ENCODE measurements at places on chromosomes 2 and 18.

- peaks cover 4% of the 10 kb centered on the region for H3K27me3 ChIP-seq
- no peak overlapping the region for H3K4me3 ChIP-seq
- no peaks in the 10 kb centered on the region for H3K36me3 ChIP-seq
Measured at GRCh38 chr2:234840336-234840735, 111.5 kb upstream of the SH3BP4 start.

GRCh38 chr2:19312949-19313348 is 45.5 kb downstream of the OSR1 start:
- H3K36me3 ChIP-seq = no peaks in the 10 kb centered on the region
- no peak overlapping the region for H3K27ac ChIP-seq
- H3K27me3 ChIP-seq = no peaks in the 10 kb centered on the region
- H3K4me3 ChIP-seq = no peak overlapping the region
- DNase-seq = no peak
- no peaks in the 10 kb centered on the region for H3K4me1 ChIP-seq

- no peak overlapping the region for H3K27ac ChIP-seq
- no peak overlapping the region for H3K4me3 ChIP-seq
- no peaks in the 10 kb centered on the region for H3K4me1 ChIP-seq
- peaks cover 55% of the 10 kb centered on the region for H3K36me3 ChIP-seq
- no peaks in the 10 kb centered on the region for H3K27me3 ChIP-seq
Measured at GRCh38 chr2:108805782-108806181, 19.2 kb downstream of the CCDC138 start.

GRCh38 chr2:15315411-15315810 is 245.7 kb downstream of the NBAS start:
- no peak for DNase-seq
- H3K4me3 ChIP-seq = no peak overlapping the region
- no peaks in the 10 kb centered on the region for H3K27me3 ChIP-seq
- peaks cover 75% of the 10 kb centered on the region for H3K36me3 ChIP-seq

DNA sequence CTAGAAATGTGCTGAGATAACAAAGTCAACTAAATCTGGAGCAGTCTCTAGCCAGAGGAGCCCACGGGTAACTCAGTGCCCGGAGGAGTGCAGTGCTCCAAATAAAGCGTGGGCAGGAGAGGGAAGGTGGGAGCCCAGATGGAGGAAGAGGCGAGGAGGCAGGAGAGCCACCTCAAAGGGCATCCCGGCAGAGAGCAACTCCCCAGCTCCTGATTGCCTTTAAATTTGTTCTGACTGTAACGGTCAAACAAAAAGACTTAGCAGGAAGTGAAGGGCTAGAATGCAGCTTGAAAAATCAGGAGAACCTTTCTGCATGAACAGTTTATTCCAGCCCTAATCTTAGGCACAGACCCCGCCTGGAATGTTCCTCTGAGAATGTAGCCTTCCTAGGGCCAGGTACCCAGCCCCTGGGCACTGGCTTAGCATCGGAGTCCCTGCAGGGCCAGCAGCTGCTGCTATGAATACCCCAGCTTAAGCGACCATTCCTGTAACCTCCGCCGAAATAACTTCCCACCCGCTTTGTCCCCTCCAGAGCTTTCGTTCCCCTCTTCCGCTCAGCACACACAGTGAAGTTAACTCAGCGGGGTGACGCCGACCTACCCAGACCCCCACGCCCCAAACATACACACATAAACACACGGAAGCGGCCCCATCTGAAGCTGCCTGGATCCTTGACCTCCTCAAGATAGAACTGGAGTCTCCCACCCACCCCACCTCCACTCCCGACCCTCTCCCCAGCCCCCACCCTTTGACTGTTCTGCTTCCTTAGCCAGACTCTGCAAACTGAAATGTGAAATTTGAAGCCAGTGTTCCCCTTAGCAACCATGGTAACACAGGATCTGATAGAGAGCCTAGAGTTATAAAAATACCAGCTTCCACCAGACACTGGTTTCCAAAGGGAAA is 123.2 kb downstream of the SMAD7 start:
- no peak overlapping the region for H3K27ac ChIP-seq
- H3K4me1 ChIP-seq = peaks cover 37% of the 10 kb centered on the region
- no peak overlapping the region for H3K4me3 ChIP-seq

- no peak for DNase-seq
- H3K4me3 ChIP-seq = no peak overlapping the region
- peaks cover 29% of the 10 kb centered on the region for H3K4me1 ChIP-seq
- H3K27ac ChIP-seq = no peak overlapping the region
- H3K27me3 ChIP-seq = no peaks in the 10 kb centered on the region
- no peaks in the 10 kb centered on the region for H3K36me3 ChIP-seq
Measured at GRCh38 chr18:59957957-59958356, 58.2 kb downstream of the PMAIP1 start.

DNA sequence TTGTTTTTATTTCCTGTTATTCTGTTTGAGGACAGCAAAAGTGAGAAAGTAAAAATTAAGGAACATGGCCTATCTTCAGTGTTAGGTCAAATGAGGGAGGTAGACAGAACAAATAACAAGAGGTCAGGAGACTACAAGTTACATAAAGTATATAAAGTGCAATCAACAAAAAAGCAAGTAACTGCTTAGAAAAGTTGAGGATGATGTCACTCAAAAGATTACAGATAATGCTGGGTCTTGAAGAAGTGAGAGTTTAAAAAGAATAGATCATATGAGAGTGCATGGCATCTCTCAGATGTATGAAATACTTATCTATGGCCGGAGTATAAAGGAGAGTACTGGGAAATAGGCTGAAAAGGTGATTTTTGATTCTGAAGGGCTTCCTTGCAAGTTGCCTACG is 79.9 kb downstream of the LNPK start:
- no peak for DNase-seq
- H3K36me3 ChIP-seq = peaks cover 9% of the 10 kb centered on the region
- H3K4me1 ChIP-seq = no peaks in the 10 kb centered on the region
- no peak overlapping the region for H3K4me3 ChIP-seq
- no peak overlapping the region for H3K27ac ChIP-seq

GRCh38 chr2:223587301-223587700 is 14.9 kb downstream of the SCG2 start:
- no peak overlapping the region for H3K4me3 ChIP-seq
- DNase-seq = no peak
- no peaks in the 10 kb centered on the region for H3K4me1 ChIP-seq
- no peaks in the 10 kb centered on the region for H3K36me3 ChIP-seq

DNA sequence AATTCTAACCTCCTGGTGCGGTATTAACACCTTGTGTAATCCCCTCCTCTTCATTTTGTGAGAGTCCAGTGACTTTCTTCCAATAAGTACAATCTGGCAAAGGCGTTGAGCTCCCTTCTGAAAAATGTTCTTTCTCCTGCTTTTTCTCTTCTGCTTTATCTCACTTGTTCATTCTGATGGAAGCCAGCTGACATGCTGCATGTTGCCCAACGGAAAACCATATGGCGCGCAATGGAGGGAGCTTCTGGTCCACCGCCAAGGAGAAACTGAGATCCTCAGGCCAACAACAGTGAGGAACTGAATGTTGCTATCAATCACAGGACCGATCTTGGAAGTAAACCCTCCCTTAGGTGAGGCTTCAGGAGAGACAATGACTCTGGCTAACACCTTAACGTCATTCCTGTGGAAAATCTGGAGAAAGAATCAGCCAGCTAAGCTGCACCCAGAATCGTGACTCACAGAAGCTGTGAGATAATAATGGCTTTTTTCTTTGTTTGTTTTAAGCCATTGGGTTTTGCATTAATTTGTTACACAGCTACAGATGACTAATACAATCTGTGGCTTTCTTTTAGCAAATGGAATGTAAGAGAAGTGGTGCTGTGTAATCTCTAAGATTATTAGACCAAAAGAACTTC is 1323.9 kb upstream of the DDX18 start:
- no peaks in the 10 kb centered on the region for H3K27me3 ChIP-seq
- DNase-seq = no peak
- no peak overlapping the region for H3K27ac ChIP-seq
- no peaks in the 10 kb centered on the region for H3K36me3 ChIP-seq
- no peak overlapping the region for H3K4me3 ChIP-seq
- H3K4me1 ChIP-seq = no peaks in the 10 kb centered on the region

DNA sequence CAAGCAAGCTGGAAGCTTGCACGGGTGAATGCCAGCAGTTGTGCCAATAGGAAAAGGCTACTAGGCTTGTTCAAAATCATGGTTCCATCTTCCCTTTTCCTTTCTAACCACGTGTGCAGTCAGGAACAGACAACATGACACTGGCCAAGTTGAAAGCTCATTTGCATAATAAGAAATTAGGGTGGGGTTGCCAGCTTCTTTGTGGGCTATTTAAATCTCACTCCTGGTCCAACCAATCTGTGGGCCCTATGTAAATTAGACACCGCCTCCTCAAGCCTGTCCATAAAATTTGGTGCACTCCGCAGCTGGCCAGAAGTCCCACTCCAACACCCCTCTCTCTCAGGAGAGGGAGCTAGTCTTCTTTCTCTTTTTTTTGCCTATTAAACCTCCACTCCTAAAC is 1948.4 kb upstream of the PIK3C3 start:
- no peaks in the 10 kb centered on the region for H3K4me1 ChIP-seq
- no peaks in the 10 kb centered on the region for H3K36me3 ChIP-seq
- no peak overlapping the region for H3K4me3 ChIP-seq
- no peak overlapping the region for H3K27ac ChIP-seq
- no peak for DNase-seq
- no peaks in the 10 kb centered on the region for H3K27me3 ChIP-seq

- H3K36me3 ChIP-seq = no peaks in the 10 kb centered on the region
- no peaks in the 10 kb centered on the region for H3K27me3 ChIP-seq
- H3K27ac ChIP-seq = no peak overlapping the region
- DNase-seq = no peak
- no peak overlapping the region for H3K4me3 ChIP-seq
Measured at GRCh38 chr2:103616891-103617290, 855.1 kb downstream of the TMEM182 start.

DNA sequence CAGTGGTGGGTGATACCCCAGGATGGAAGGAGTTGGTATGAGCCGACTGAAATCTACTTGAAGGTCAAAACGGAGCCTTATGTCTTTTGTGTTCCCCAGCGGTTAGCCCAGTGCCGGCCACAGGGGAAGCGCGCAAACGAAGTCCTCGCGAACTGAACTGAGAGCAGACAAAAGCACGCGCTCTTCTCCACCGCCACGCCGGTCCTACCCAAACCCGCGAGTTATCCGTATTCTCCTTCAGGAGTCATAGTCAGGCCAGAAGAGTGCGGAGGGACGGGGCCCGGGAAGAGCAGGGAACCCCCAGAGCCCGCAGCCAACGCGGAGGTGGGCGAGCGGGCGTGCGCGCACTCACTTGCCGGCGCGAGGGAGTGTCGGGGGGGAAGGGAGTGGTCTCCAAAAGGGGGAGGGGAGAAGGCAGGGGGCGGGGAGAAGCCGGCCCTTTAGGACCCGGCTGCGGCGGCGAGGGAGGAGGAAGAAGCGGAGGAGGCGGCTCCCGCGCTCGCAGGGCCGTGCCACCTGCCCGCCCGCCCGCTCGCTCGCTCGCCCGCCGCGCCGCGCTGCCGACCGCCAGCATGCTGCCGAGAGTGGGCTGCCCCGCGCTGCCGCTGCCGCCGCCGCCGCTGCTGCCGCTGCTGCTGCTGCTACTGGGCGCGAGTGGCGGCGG is at the start of gene IGFBP2:
Gene IGFBP2 (plus strand): TSS at position 469 of the 664 bp plus-strand sequence. CDS start 104 bp downstream, at position 573.
- peaks cover 4% of the 10 kb centered on the region for H3K36me3 ChIP-seq
- no peak within 1 kb of the TSS for H3K27ac ChIP-seq
- peak within 1 kb of the TSS; percentile 43 for H3K4me3 ChIP-seq
- peaks cover 71% of the 10 kb centered on the region for H3K27me3 ChIP-seq
- peaks cover 15% of the 10 kb centered on the region for H3K4me1 ChIP-seq
- no peak for DNase-seq

DNA sequence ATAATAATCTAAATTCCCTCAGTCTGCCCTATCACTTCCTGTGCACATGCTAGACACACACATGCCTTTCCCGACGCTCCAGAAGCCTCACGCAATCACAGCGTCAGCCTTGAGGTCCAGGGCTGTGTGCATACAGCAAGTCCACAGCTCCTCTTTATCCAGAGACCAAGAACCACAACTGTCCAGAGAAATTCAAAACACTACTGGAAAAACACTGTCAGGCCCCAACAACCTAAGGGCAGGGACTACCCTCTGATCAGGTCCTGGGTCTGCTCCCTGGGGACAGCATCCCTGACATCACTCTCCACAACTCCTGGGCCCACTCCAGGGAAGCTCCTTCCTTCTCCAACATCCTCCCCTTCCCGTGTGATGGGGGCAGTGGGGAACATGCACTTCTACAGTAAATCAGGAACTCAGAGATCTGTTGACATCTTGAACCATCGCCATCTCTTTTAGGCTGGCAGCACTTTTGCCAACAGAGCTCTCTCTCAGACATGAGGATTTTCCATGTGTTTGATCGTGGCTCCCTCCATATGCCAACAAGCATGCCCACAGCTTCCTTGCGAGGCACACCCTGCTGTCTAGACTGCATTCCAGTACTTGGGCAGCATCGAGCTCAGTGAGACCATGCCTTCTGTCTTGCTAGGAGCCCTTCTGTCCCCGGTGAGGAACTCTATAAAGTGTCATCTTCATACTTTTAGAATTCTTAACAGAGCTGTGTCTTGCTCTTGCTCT is 15.4 kb downstream of the TEX51 start:
- no peaks in the 10 kb centered on the region for H3K4me1 ChIP-seq
- H3K36me3 ChIP-seq = no peaks in the 10 kb centered on the region
- no peak for DNase-seq
- no peak overlapping the region for H3K4me3 ChIP-seq

GRCh38 chr2:222756951-222757650 is 85.6 kb downstream of the MOGAT1 start:
- peaks cover 9% of the 10 kb centered on the region for H3K27me3 ChIP-seq
- no peak overlapping the region for H3K27ac ChIP-seq
- H3K36me3 ChIP-seq = no peaks in the 10 kb centered on the region
- peaks cover 8% of the 10 kb centered on the region for H3K4me1 ChIP-seq

GRCh38 chr2:170851635-170852034 is 34.9 kb downstream of the GAD1 start:
- H3K36me3 ChIP-seq = no peaks in the 10 kb centered on the region
- DNase-seq = no peak
- H3K27ac ChIP-seq = no peak overlapping the region
- H3K4me3 ChIP-seq = no peak overlapping the region

DNA sequence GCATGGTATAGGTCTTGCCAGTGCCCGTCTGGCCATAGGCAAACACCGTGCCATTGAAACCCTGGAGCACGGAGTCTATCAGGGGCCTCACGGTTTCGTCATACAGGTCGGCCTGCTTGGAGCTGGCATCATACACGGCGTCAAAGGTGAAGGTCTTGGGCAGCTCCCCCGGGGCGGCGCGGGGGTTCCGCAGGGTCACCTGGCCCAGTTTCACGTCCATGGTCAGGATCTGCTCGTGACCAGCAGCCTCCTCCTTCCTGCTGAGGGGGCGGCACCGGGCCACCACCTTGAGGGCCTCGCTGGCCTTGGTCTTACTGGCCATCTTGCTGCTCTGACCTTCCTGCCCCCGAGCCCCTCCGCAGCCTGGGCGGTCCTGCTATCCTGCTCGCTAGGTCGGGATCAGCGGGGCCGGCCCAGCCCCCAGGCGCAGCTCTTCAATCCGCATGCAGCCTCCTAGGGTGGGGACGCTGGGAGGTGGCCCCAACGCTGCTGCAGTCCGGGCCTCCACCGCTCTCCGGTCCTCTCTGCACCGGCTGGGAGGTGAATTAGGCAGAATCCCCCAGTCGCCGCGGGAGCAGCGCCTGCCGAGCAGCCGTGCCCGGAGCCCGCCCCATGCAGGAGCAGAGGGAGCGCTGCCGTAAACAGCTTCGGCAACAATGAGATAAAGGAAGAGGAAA is 563 bp downstream of the KIF3C start:
- no peak for DNase-seq
- peaks cover 19% of the 10 kb centered on the region for H3K4me1 ChIP-seq
- H3K36me3 ChIP-seq = no peaks in the 10 kb centered on the region
- peak overlapping the region; percentile 67 for H3K27ac ChIP-seq

GRCh38 chr2:238169708-238170251 is 11.0 kb downstream of the ERFE start:
- DNase-seq = no peak
- peak overlapping the region; percentile 26 for H3K27ac ChIP-seq
- peaks cover 11% of the 10 kb centered on the region for H3K4me1 ChIP-seq
- peaks cover 8% of the 10 kb centered on the region for H3K27me3 ChIP-seq
